GM04503 (cell line): ENCODE measurements at places on chromosomes 2 and 18.
A peak's percentile ranks its signal among the peaks of the same experiment; 100 is the strongest.

DNA sequence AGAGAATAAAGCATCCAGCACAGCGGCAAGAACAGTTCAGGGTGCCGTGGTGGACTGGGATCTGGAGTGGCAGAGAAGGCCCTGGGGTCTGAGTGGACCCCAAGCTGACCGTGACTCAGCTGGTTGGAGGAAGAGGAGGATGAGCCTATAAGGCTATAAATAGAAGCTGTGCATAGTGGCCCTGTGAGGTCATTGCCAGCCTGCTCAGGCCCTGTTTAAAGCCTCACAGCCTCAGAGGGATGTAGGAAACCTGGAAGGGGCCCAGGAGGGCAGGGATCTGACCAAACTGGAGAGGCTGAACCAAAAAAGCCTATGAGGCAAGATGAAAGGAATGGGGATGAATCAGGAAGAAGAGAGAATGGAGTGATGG is 11.3 kb upstream of the DES start:
- peak; percentile 94 for DNase-seq

DNA sequence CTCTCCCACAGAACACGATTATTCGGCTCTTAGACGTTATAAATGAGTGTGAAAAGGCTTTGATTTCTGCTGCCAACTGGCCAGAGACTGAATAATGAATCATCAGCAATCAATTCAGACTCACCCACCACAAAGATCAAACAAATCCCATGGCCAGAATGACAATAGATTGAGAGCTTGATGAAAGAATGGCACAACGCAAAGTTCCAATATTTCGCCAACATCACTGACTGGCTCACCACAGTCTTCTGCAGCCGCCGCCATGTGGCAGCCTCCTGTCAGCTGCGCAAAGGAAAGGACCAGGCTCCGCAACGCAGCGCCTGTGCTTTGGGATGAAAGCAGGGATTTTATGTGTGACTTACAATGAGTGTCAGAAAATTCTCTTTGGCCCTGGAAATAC is 104.4 kb upstream of the SOX11 start:
- no peak for DNase-seq

DNA sequence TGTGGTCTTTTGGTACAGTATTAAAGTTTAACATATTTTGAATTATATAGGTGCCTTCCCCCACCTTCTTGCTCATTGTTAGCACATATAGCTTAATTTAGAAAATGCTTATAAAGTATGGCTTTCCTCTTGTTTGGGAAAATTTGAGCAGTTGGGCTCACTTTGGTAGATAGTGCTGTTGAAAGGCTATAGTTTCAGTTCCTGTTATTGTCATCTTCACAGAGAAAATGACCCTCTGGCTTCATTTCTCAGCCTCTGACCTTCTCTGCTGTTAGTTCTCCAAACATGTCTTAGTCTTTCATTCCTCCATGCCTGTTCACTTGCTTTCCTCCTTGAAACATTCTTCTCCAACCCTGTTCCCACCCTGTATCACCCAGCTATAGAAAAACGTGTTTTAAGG is 200.6 kb downstream of the WDR7 start:
- DNase-seq: no peak

- no peak for DNase-seq
Measured at GRCh38 chr2:2799151-2799697, 468.1 kb upstream of the MYT1L start.

DNA sequence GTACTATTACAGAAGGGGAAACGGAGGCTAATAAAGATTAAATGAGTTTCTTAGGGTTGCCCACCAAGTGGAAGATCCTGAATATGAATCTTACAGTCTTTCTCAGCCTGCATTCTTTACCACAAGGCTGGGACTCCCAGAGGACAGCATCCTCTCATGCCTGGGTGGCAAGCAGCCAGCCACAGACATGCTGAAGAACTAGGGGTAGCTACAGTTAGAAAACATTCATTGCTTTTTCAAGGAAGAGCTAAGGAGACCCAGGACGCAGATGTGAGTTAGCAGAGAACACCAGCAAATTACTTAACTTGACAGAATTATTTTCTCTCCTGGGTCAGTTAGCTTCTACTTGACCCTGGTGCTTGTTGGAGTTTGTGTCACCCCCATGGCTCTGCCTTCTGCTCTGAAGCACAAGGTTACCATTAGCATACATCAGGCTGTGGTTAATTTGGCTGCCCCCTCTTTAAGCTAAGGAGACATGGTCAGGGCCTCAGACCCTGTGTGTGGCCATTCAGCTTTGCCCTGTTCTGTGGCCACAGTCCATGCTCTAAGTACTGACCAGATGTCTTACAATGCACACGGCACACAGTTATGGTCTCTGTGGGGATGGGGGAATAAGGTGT is 132.3 kb upstream of the TNP1 start:
- DNase-seq: no peak

DNA sequence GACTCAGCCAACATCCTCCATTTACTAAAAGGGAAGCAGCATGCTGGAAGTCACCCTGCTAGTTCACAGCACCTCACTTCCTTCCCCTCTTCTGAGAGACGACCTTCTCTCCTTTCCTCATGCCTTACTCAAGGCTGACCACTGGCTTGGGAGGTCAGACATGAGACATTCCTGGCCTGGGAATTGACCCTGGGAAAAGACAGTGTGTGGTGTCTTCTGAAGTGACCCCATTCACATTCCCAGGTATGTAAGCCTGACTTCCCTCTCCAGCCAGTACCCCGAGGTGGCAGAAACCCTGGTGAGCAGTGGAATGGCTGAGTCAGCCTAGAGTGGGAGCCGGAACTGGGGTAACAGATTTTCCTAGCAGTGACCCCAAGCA is 92.4 kb downstream of the PLB1 start:
- no peak for DNase-seq

DNA sequence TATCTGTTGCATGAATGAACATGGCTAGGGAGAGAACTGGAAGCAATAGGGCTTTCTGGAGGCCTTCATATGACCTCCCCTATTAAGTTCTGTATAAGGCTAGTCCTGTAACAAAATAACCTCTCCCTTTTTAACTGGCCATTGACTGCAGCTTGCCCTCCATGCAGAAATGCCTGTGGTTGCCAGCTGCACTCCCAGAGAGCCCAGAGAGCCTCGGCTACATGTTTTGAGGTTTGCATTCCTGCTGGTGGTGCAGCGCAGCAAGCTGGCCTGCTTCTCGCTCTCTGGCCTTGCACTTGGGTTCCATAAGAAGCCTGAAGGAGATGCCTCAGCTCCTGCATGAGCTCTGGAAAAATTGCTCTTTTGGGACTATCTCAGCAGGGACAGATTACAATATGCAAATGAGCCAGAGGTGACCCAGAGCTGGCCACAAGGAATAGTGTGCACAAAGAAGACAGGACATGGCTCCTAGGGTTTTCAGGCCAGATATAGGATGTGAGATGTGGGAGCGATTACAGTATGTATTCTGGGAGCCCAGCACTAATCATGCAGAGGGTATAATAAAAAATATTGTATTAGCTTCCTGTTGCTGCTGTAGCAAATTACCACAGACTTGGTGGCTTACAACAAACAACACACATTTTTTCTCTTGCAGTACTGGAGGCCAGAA is 186.7 kb downstream of the INSIG2 start:
- no peak for DNase-seq

DNA sequence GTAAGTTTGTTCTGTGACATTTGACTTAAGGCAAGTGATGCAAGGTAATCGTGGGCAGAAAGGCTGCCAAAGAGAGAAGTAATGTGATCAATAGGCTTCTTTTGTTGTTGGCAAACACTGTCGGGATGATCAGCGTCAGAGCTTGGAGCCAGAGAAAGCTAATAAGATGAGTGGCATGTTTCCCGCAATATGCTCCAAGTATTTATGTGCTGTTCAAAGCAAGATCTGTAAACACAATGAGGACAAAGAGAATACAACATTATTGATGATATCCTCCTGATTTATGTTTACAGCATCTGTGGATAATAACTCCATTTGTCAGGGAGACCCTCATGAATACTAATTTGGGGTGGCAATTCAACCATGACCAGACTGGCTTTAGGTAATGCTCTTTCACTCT is 603.3 kb downstream of the TDRD15 start:
- no peak for DNase-seq

- peak; percentile 31 for DNase-seq
Measured at GRCh38 chr2:239443666-239444567, 43.1 kb upstream of the HDAC4 start.

- no peak for DNase-seq
Measured at GRCh38 chr18:79387214-79387613, 8.5 kb upstream of the NFATC1 start.

GRCh38 chr2:110980339-110981062 is 140.2 kb upstream of the BCL2L11 start:
- no peak for DNase-seq

GRCh38 chr2:144096531-144096930 is 423.4 kb downstream of the ZEB2 start:
- DNase-seq: no peak
